ENCODE measurements at places on chromosomes 5 and 9. TPM values are rescaled to one million over a fixed set of nuclear protein-coding genes. Genes with fewer than 3 reads are reported as not detected.

The SMARCA2 gene
- total RNA-seq = 49.9 TPM

GRCh38 chr9:76626141-76626540 is 138.1 kb upstream of the PCA3 start:
- DNase-seq = no peak

The TAF11L13 gene
- not detected for total RNA-seq

DNA sequence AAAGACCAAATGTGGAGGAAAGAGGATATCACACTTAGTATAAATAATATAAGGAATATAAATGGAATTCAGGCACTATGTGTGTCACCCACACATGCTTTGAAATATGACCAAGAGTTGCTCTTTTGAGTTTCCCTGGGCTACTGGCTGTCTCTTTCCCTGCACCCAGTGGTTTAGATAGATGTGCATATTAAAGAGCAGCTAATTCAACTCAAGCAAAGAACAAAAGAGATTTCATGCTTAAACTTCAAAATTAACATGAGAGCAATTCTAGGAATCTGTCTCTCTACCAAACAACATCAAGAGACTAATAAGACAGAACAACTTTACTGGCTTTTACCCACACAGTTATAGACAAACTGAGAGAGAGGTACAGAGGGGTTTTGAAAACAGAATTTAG is 38.0 kb upstream of the ITGA1 start:
- DNase-seq = no peak

The RAPGEF6 gene
- 14.9 TPM for total RNA-seq

- DNase-seq = no peak
Measured at GRCh38 chr9:71744754-71745521, 23.4 kb downstream of the CEMIP2 start.

The NRG2 gene
- 0.54 TPM for total RNA-seq

DNA sequence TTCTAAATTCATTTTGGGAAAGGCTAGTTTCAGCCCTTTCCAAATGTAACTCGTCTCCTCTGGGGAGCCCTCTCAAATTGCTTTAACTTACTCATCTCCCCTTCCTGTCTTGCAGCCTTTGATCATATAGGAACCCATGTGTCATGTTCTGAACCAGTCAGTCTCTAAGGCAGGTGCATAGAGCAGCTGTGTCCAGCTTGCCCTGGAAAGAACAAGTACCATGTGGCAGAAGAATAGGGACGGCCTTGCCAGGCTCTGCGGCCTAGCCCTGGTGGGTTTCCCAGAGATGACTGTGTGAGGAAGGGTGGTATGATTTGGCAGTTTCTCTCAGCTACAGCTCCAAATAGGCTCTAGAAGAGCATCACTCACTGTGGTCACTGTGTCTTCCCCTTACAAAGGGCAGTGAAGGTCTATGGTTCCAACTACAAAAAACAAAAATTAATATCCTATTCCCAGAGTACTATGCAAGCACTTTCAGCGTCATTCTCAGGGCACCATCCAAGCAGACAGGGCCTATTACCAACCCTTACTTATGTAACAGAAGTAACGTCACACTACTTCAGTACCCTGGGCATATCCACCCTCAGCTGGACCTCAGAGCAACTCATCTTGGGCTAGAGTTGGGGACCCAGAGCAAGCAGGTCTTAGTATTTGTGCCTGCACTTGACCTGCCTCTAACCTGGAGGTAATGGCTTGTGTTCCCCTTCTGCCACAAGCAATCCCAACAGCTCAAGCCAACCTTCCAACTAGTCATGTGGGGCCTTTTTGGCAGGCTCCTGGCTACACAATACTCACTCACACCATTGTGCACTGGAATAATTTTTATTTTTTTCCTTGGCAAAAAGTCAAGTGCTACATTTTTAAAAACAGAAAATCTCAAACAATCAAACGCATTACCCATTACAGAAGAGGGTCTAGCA is 37.2 kb upstream of the UBAP2 start:
- DNase-seq = no peak

All from astrocyte (in vitro differentiated cells and primary cell).